PC-9 (cell line): ENCODE measurements at places on chromosomes 16 and 17.
A peak's percentile ranks its signal among the peaks of the same experiment; 100 is the strongest.

DNA sequence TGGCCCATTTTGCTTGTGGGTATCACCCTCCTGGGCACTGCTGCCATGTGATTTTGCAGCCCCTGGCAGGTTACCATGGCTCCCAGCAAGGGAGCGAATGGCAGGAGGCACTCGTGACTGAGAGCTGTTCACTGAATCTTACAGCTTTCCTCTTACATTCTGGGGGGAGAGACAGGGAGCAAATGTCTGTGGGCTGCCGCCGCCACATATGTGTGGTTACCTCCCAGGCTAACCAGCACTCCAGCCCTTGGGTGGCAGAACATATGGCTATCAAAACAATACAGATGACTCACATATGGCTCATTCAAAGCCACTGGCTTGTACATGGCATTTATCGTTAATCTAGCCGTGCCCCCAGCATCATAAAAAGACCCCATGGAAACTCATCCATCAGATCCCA lies 19.8 kb downstream of the GTF3C1 start:
- DNase-seq: no peak
- peaks cover 39% of the 10 kb centered on the region for H3K36me3 ChIP-seq
- no peaks in the 10 kb centered on the region for H3K27me3 ChIP-seq
- no peak overlapping the region for H3K4me3 ChIP-seq
- no peaks in the 10 kb centered on the region for H3K4me1 ChIP-seq
- no peak overlapping the region for H3K27ac ChIP-seq

- H3K27me3 ChIP-seq: no peaks in the 10 kb centered on the region
- H3K4me3 ChIP-seq: no peak overlapping the region
- H3K36me3 ChIP-seq: no peaks in the 10 kb centered on the region
These were observed 10.4 kb downstream of the TAF1C start for GRCh38 chr16:84176192-84177053.

DNA sequence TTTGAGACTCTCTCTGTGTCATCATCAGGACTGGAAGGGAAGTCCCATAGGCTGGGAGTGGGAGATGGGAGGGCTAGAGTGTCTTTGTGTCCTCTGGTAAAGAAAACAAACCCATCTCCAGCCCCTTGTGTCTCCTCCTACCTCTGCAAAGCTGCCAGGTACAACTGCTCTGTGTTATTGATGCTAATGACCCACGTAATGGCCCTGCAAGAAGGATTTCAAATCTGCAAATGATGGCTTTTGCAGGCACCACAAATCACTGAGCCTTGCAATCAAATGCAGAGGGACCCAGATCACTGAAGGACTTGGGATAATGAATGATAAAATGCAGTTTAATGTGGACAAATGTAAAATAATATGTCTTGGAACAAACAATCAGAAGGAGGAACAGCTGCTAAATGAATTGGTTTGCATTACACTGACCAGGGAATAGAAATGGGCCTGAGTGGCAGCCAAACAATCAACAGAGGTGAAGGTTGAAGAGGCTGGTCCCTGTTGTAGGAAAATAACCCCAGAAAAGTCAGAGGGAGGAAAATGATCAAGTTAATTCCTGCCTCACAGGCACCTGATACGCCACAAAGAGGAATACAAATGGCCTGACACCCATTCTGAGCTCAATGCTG lies 425.1 kb downstream of the UTP18 start:
- H3K27ac ChIP-seq: no peak overlapping the region
- DNase-seq: no peak
- peaks cover 26% of the 10 kb centered on the region for H3K27me3 ChIP-seq

DNA sequence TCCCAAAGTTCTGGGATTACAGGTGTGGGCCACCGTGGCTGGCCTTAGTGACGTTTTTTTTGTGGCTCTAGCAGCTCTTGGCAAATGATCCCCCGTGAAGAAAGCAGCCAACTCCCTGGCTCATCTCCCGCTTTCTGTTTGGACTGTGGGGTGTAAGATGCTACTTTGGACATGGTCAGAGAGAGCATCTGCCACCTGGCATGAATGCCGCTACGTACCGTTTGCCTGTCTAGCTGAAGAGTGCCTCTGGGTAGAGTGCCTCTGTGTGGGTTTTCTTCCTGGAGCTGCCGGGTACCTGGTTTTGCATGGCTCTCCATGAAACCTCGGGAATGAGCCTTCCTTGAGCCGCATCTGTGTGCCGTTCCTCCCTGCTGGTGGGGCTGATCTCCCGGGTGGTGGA lies 34.3 kb downstream of the NDEL1 start:
- no peak overlapping the region for H3K4me3 ChIP-seq
- no peaks in the 10 kb centered on the region for H3K36me3 ChIP-seq
- no peaks in the 10 kb centered on the region for H3K4me1 ChIP-seq
- no peak overlapping the region for H3K27ac ChIP-seq
- DNase-seq: no peak

- H3K27ac ChIP-seq: no peak overlapping the region
- peaks cover 16% of the 10 kb centered on the region for H3K4me1 ChIP-seq
- no peaks in the 10 kb centered on the region for H3K27me3 ChIP-seq
- no peaks in the 10 kb centered on the region for H3K36me3 ChIP-seq
- DNase-seq: peak; percentile 67
- no peak overlapping the region for H3K4me3 ChIP-seq
These were observed 9.4 kb upstream of the HEATR6 start for GRCh38 chr17:60087882-60088669.

- no peak overlapping the region for H3K27ac ChIP-seq
- H3K36me3 ChIP-seq: peaks cover 19% of the 10 kb centered on the region
- H3K27me3 ChIP-seq: no peaks in the 10 kb centered on the region
- peaks cover 27% of the 10 kb centered on the region for H3K4me1 ChIP-seq
- H3K4me3 ChIP-seq: no peak overlapping the region
These were observed 5.1 kb downstream of the IGF2BP1 start for GRCh38 chr17:49002331-49002730.

DNA sequence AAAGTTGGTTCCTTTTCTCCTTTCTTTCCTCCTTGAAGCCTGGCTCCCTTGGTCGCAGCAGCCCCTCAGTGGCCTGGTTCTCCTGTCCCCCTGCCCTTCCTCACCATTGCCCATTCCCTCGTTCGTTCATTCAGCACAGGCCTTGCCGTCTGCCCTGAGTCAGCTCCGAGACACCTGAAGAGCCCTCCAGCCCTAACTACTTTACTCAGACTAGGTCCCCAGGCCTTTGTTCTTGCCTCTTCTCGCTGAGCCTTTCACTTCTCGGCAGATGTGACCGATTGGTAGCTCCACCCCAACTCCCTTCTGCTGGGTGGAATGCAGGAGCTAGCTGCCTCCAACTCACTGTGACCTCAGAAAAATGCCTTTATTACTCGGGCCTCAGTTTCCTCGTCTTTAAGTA lies 7.0 kb upstream of the ADAM11 start:
- H3K4me3 ChIP-seq: no peak overlapping the region
- DNase-seq: no peak
- H3K27ac ChIP-seq: no peak overlapping the region
- H3K4me1 ChIP-seq: no peaks in the 10 kb centered on the region

- H3K27me3 ChIP-seq: no peaks in the 10 kb centered on the region
- DNase-seq: peak; percentile 58
- peak overlapping the region; percentile 45 for H3K27ac ChIP-seq
- peaks cover 61% of the 10 kb centered on the region for H3K4me1 ChIP-seq
- no peak overlapping the region for H3K4me3 ChIP-seq
- 0 out of 2 replicates have a peak, but pooled peaks cover 3% of the 10 kb centered on the region for H3K36me3 ChIP-seq
These were observed 85.7 kb downstream of the TIMM22 start for GRCh38 chr17:1082579-1082978.

- H3K27ac ChIP-seq: no peak overlapping the region
- no peaks in the 10 kb centered on the region for H3K36me3 ChIP-seq
- no peak overlapping the region for H3K4me3 ChIP-seq
- no peaks in the 10 kb centered on the region for H3K27me3 ChIP-seq
- DNase-seq: no peak
- 0 out of 2 replicates have a peak, but pooled peaks cover 4% of the 10 kb centered on the region for H3K4me1 ChIP-seq
These were observed 53.7 kb downstream of the MAP2K6 start for GRCh38 chr17:69468207-69468606.

DNA sequence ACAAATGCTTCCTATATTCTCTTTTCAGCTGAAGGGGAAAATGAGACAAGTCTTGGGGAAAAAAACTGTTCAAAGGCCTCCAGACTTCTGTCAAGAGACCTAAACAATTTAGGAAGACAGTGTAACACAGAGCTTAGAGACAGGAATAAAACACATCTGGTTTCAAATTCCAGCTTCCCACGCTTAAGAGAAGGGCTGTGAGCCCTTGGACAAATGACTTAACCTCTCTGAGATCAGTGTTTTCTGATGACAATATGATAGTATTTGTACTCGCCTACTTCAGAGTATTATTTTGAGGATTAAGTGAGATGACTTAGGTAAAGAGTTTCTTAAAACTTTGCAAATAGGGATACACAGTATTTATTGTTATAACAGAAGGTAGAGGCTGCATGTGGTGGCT lies 29.5 kb downstream of the SMURF2 start:
- H3K4me3 ChIP-seq: no peak overlapping the region
- DNase-seq: no peak
- H3K27me3 ChIP-seq: no peaks in the 10 kb centered on the region
- H3K4me1 ChIP-seq: peaks cover 56% of the 10 kb centered on the region
- no peaks in the 10 kb centered on the region; the same call in none of the 2 replicates for H3K36me3 ChIP-seq

- no peak for DNase-seq
- H3K36me3 ChIP-seq: no peaks in the 10 kb centered on the region
- peaks cover 9% of the 10 kb centered on the region; the same call in 1 of the 2 replicates for H3K4me1 ChIP-seq
- no peak overlapping the region for H3K27ac ChIP-seq
These were observed 15.7 kb downstream of the C16orf74 start for GRCh38 chr16:85735225-85735635.

DNA sequence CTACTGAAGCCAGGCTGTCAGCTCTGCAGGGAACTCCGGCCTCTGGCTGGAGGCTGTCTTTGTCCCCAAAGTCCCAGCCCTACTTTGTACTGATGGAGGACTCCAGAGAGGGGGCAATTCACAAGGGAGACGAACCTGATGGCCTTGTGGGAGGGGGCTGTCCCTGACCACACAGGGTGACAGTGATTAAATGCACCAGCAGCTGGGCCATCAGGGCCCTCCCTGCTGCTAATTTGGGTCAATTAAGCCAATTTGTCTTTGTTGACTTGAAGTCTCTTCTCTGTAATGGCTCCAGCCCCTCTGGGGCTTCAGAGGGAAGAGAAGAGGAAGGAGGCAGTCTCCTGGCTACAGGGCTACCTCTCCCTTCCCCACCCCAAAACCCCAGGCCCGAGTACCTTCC lies 22.0 kb downstream of the TMEM132E start:
- no peaks in the 10 kb centered on the region for H3K36me3 ChIP-seq
- H3K4me1 ChIP-seq: no peaks in the 10 kb centered on the region
- peaks cover 25% of the 10 kb centered on the region for H3K27me3 ChIP-seq
- no peak for DNase-seq

- no peak for DNase-seq
- no peaks in the 10 kb centered on the region for H3K36me3 ChIP-seq
- no peak overlapping the region for H3K4me3 ChIP-seq
- no peak overlapping the region for H3K27ac ChIP-seq
These were observed 8.0 kb downstream of the SGSH start for GRCh38 chr17:80212109-80212508.

DNA sequence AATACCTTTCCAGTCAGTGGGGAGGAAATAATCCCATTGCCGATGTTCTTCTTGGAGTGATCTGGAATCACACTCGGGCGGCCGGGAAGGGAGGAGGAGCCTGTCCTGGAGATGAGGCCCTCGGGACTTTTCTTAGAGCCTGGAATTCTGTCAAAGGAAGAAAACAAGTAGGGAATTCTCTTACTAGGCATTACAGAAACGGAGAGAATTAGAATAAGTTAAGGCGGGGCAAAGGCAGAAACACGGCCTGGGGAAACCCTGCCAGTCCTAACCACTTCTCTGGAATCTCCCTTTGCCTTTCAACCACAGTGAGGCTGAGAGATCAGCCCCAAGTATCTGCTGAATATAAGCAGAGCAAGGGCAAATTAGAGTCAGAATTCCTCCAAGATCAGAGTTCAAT lies 27.8 kb downstream of the USP36 start:
- DNase-seq: no peak
- no peak overlapping the region for H3K27ac ChIP-seq
- no peaks in the 10 kb centered on the region for H3K4me1 ChIP-seq
- no peaks in the 10 kb centered on the region for H3K27me3 ChIP-seq
- no peak overlapping the region for H3K4me3 ChIP-seq

DNA sequence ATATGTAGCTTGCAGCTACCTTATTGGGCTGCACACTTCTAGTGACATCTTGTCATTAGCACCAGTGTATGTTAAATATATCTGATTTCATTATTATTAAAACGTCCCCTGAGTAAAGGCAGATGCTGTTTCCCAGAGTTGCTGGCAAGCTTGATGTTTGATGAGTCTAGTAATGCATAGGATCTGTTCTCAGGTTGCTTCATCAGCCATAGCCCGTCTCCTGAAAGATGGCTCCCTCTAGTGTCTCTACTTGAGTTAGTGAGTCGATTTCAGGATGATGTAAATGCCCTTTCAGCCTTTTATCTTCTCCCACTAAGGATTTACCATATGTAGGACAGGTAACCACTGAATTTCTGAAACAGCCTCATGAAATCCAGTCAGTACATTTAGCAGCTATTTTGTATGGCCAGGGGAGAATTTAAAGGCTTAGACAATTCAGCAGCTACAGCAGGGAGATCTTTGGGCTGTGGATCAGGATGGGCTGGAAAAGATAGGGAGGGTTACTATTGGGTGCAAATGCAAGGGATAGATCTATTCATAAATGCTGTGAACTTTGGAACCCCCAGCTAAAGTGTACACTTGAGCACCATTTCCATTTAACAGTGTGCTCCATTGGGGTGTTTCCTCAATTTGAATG lies 376.3 kb downstream of the CNTNAP4 start:
- H3K27me3 ChIP-seq: 0 out of 2 replicates have a peak, but pooled peaks cover under 1% of the 10 kb centered on the region
- H3K4me3 ChIP-seq: no peak overlapping the region
- no peaks in the 10 kb centered on the region for H3K36me3 ChIP-seq
- H3K4me1 ChIP-seq: no peaks in the 10 kb centered on the region

DNA sequence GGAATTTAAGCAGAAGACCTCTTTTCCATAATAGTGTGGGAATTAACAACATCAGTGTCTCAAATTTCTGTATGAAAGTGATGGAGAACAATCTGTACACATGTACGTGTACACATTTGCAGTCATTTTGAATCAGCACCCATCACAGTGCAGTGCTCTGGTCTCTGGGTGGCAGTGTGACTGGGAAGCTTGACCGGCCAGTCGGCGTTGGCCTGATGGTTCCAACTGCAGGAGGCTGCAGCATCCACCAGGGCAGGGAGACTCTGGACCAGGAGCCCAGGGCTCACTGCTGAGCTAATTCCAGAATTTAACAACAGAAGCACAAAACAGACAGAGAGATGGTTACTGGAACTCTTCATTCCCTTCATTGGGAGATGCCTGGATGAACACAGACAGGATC lies 17.9 kb downstream of the ZC3H18 start:
- no peaks in the 10 kb centered on the region for H3K4me1 ChIP-seq
- H3K4me3 ChIP-seq: no peak overlapping the region
- no peak overlapping the region for H3K27ac ChIP-seq

DNA sequence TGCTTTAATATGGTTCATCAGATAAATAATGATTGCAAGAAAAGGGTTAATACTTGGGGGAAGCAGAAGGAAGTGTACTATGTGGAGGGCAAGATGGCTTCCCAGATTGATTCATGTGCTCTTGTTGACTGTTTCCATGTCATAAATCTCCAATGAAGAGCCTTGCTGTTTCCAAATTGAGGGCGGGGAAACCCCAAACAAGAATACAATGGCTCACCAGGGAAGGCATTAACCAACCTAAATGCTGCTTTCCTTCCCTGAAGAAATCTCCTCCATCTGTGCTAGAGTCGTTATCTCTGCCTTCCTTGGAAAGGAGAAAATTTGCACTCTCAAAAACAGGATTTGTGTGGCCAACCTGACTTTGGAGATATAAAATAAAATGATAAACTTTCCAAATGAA lies 28.0 kb upstream of the CDH13 start:
- no peak for DNase-seq
- no peaks in the 10 kb centered on the region for H3K4me1 ChIP-seq
- no peaks in the 10 kb centered on the region for H3K36me3 ChIP-seq
- no peak overlapping the region for H3K4me3 ChIP-seq

GRCh38 chr17:2089021-2089422 lies 34.1 kb downstream of the HIC1 start:
- no peaks in the 10 kb centered on the region for H3K36me3 ChIP-seq
- no peak for DNase-seq
- H3K27ac ChIP-seq: no peak overlapping the region
- H3K27me3 ChIP-seq: no peaks in the 10 kb centered on the region
- H3K4me1 ChIP-seq: peaks cover 36% of the 10 kb centered on the region
